ENCODE measurements at places on chromosomes 12 and 14.

DNA sequence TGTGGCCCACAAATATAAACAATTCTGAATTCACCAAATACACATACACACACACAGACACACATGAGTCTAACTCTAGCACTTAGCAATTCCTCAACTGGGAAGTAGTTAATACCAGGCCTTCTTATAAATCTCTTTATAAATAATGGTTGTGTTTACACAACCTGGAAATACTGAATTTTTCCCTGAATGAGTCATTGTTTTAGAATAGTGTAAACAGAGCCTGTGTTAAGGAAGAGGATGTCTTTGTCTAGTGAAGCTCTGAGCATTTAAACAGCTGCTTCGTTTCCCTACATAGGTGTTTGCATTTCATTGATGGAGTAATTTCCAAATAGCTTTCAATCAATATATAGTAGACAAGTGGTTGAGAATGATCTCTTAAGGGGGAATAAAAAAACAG is 218.8 kb downstream of the BTG1 start:
- DNase-seq = no peak

DNA sequence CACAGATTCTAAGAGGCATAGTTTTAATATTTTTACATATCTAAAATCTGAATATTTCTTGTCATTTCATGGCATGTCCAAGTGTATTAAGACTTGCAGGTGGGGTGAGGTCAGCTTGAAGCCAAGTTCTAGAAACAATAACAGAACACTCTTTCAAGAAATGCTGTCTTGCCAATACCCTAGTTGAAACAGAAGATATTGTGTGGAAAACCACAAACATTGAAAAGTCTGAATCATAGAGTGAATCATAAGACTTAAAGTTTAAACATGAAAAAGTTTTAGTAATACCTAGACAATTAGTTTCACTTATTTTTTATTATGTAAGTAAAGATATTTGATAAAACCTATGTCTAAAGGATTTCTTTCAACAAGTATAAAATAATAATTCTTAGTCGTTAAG is 191.5 kb upstream of the CAND1 start:
- DNase-seq = no peak

DNA sequence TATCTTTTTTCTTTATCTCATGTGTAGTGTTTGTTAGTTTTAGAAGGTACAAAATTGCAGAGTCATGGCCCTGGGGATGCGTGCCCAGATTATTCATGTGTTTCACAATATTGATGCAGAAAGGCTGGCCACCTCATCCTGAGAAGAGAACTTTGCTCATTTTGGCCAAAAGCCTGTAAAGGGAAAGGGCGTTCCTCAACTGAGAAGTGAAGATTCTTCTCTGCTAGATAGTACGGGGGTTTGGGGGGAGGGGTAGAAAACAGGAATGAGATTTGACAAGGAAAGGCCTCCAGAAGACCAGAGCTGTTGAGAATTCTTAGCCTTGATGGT is 1.7 kb downstream of the MGST1 start:
- no peak for DNase-seq

- no peak for DNase-seq
Observed at GRCh38 chr14:102760496-102761193, 16.6 kb upstream of the TRAF3 start.

GRCh38 chr12:50123203-50123602 is 11.2 kb downstream of the COX14 start:
- no peak for DNase-seq

DNA sequence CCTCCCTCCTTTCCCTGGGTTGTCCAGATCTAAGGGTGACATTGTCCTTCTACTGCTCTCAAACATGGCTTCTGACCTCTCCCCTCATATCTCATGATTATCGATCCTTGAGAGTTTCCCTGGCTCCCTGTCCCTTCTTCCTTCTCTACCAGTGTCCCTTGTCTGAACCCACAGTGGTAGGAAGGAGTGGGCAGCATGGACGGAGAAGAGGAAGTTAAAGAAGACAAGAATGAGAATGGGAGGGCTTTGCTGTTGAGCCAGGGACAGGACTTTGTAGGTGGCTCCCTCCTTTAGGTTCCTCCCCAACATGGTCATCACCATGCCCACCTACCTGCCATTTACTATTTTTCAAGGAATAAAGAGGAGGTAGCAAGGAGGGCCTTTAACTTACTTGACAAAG is 166.7 kb downstream of the TMEM117 start:
- DNase-seq = no peak

DNA sequence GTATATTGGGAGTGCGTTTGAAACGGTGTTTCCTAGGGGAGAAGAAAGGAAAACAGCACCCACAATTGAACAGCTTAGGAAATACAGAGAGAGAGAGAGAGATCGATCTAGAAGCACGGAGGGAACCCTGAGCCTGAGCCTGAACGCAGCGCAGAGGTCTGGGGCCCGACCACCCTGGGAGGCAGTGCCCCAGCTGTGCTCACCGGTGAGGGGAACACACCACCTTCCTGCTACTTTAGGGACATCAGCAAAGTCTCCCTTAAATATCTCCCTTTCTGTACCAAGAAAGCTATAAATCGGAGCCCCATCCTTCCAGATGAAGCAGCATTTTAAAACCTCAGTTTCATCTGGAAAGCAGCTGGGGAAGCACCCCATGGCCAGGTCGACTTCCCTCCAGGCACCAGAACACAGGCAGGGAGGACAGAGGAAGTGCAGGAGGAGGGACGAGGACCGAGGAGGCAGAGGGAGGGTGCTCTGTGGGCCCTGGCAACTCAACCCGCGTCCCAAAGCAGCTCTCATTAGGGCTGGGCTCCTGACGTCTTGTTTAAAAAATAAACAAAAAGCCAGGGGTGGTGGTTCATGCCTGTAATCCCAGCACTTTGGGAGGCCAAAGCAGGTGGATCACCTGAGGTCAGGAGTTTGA is 12.2 kb downstream of the RIMBP2 start:
- DNase-seq = no peak

GRCh38 chr12:48072266-48072665 is 33.6 kb downstream of the SENP1 start:
- no peak for DNase-seq

GRCh38 chr14:51576117-51576430 is 75.6 kb upstream of the FRMD6 start:
- DNase-seq = no peak
